Effector memory CD8-positive, alpha-beta T cell (primary cell): ENCODE measurements at places on chromosomes 3 and 15.

DNA sequence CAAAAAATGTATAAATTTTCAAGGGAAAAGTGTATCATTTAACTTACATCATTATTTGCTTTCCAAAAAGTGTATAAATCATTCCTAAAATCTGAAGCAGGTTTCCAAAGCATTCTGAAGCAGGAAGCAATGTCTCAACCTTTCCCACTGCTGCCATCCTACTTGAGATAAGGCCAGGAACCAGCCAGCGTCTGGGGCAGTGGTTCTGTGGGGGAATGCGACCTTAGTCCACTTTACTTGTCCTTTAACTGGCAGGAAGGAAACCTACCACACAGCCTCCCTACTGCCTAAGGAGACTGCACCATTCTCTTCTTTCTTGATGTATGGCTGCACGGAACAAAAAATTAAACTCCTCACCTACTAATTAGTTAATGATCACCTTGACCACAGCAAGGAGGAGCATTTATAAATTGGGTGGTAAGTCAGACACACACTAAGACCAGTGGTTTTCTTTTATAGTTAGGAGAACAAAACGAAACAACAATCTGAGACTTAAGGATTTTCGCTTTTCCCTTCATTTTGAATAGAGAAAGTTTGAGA is 3.7 kb downstream of the SORD start:
- no peak for DNase-seq

GRCh38 chr3:67301556-67301955 is 303.4 kb downstream of the KBTBD8 start:
- no peak for DNase-seq

- DNase-seq, result no peak
Measured at GRCh38 chr3:166243511-166243910, 406.3 kb upstream of the BCHE start.

- no peak for DNase-seq
Measured at GRCh38 chr3:43291546-43291945, 5.2 kb downstream of the SNRK start.

DNA sequence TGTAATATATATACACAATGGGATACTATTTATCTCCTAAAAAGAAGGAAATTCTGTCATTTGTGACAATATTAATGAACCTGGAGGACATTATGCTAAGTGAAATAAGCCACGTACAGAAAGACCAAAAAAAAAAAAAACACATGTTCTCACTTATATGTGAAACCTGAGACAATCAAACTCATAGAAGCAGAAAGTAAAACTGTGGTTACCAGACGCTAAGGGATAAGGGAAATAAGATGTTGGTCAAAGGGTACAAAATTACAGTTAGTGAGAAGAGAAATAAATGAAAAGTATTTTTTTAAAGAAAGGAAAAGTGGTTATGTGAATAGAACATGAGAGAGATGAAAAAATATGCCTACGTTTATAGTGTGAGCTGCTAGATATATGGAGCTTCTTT is 101.1 kb downstream of the CPNE4 start:
- no peak for DNase-seq

GRCh38 chr15:89888214-89888804 is 5.5 kb downstream of the AP3S2 start:
- DNase-seq, result no peak

- no peak for DNase-seq
Measured at GRCh38 chr3:149828390-149828789, 15.4 kb downstream of the RNF13 start.

GRCh38 chr15:92294759-92295158 is 98.9 kb upstream of the ST8SIA2 start:
- DNase-seq, result no peak

DNA sequence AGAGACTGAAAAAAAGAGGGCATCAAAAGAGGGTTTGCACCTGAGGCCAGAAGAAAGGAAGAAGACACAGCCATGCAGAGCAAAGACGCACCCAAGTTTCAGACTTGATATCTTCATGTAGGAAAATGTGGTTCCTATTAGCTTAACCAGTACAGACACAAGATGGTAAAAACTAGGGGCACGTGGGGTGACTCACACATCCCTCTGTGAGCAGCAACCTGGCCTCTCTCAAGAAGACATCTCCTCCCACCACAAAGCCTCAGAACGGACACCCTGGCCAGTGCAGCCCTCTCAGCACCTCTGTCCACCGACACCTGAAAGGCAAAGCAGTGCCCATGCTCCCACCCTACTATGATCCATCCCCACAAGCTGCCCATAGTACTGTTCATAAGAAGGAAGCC is 33.3 kb downstream of the GLB1 start:
- DNase-seq, result no peak

DNA sequence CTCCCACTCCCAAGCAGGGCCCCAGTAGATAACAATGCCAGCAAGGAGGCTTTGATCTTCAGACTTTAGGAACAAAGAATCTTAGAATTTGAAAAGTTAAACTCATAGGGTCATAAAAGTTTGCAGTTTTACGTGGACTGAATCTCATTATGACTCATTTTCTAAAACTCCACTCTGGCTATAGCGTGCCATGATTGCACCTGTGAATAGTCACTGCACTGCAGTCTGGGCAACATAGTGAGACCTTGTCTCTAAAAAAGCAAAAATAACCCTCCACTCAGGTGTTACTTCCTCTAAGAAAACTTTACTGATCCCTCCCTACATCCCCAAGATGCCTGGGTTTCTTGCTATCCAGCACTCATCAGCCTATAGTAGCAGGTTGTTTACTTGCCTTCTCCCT is 104.5 kb downstream of the IL20RB start:
- no peak for DNase-seq

- no peak for DNase-seq
Measured at GRCh38 chr3:81735334-81735733, 26.1 kb downstream of the GBE1 start.

DNA sequence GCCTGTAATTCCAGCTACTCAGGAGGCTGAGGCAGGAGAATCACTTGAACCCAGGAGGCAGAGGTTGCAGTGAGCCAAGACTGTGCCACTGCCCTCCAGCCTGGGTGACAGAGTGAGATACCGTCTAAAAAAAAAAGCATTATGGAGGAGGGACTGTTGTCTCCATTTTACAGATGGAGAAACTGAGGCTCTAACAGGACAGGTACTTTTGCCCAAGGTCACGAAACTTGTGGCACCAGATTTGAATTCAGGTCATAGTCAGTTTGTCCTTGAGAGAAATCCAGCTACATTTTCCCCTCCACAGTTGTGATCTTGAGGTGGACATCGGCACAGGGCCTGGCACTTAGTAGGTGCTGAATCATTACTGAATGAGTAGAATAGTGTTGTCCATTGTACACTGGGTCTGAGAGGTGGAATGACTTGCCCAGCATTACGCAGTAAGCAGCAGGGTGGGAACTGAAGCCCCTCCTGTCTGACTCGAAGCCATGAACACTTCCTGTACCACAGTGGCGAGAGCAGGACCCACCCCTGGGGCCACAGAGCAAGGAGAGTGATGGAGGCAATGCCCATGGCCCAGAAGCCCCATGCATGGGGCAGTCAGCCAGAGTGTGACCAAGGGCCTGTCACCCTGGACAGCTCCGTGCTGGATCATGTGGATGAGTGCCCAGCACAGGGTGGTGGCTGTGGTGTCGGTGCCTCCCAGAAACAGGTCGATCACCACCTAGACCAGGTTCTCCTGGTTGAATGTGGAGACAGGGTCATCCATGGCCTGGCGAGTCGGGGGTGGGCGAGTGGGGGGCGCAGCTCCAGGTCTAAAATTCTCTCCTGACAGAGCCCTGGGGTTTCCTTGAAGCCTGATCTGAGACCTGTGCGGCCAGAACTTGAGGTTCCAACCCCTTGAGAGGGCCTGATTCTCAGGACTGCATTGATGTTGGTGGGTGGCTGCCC is 20.4 kb upstream of the PARL start:
- DNase-seq, result no peak
